Femur (tissue), 1 donor: ENCODE measurements at places on chromosomes 5 and 9.

GRCh38 chr9:132260846-132261245 lies 93.9 kb downstream of the SETX start:
- DNase-seq, result no peak

GRCh38 chr5:55724281-55724680 lies 12.2 kb upstream of the SLC38A9 start:
- no peak for DNase-seq

DNA sequence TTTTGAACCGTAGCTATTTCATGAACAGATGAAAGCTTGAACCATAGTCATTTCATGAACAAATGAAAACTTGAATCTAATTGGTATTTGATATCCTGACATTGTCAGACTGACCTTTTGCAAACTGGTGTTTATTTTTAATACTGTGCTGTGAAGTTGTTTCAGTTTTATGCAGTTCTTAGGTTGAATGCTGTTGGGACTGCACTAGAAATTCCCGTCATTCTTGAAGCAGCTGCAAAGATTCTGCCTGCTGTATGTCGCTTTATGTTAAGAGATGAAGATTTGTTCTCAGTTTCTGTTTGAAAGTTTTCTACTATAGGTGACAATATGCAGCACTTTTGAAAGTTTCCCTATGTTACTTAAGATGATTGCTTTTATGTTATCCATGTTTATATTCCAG lies 22.5 kb upstream of the FAM120AOS start:
- DNase-seq, result no peak

GRCh38 chr5:81755320-81755719 lies 4.4 kb upstream of the SSBP2 start:
- DNase-seq, result no peak

DNA sequence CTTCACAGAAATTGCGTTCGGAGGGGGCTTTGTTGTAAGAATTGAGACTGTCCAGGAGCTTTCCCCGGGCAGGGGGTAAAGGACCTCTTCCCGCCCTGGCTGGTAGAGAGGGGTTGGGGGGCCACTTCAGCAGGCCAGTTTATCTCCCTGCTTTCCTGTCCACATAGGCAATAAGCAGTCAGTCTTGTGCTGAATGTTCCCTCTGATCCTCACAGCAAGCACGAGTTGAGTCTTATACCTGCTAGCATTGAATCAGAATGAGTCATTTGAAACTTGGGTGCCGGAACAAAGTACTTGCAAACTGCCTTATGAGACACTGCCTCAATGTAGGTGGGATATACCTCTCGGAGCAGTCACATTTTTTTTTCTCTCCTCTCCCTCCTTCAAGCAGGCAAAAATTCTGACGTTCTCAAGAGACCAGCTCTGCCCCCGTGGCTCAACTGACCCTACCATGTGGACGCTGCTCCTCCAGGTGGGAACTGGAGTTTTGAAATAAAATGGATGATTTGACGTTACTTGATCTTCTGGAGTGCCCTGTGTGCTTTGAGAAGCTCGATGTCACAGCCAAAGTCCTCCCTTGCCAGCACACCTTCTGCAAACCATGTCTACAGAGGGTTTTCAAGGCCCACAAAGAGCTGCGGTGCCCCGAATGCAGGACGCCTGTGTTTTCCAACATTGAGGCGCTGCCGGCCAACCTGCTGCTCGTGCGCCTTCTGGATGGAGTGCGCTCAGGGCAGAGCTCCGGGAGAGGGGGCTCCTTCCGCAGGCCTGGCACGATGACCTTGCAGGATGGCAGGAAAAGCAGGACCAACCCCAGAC lies 1.3 kb downstream of the SH3RF2 start:
- no peak for DNase-seq

DNA sequence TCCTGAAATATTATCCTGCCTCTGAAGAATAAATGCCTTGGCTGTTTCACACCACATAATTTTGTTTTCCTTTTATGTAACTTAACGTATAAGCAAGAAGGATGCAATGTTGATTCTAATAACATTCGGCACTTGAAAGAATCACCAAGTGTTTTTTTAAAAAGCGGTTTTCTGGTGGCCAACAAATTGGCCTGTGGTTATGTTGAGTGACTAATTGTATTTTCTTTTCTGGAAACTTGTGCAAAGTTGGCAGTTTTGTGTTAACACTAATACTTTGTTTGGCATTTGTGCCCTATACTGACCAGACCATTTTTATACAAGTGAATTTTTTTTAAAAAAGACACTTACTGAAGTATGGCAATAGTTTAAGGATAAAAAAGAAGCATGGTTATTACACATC lies 452.7 kb downstream of the BNC2 start:
- no peak for DNase-seq

- DNase-seq, result no peak
These were observed 137.3 kb downstream of the FSTL4 start for GRCh38 chr5:133474851-133475590.

GRCh38 chr5:154276973-154277331 lies 86.4 kb downstream of the GALNT10 start:
- peak; percentile 87 for DNase-seq

DNA sequence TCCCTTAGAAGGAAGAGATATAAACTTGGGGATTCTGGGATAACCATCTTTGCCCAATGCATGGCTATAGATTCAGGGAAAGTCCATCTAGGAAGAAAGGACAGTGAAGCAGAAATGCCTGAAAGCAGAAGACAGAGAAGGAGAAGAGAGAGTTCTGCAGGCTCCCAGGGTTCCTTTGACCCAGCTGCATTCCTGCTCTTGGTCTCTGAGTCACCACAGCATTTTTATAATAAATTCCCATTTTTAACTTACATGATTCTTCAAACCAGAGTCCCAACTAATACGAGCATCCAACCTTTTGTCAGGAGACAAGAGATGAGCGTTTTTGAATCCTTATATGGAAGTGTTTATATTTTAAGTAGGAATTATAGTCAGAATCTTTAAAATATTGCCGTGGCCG lies 12.0 kb upstream of the AOPEP start:
- DNase-seq, result no peak

- DNase-seq, result no peak
These were observed 322.0 kb downstream of the ARRDC3 start for GRCh38 chr5:91061094-91061493.

DNA sequence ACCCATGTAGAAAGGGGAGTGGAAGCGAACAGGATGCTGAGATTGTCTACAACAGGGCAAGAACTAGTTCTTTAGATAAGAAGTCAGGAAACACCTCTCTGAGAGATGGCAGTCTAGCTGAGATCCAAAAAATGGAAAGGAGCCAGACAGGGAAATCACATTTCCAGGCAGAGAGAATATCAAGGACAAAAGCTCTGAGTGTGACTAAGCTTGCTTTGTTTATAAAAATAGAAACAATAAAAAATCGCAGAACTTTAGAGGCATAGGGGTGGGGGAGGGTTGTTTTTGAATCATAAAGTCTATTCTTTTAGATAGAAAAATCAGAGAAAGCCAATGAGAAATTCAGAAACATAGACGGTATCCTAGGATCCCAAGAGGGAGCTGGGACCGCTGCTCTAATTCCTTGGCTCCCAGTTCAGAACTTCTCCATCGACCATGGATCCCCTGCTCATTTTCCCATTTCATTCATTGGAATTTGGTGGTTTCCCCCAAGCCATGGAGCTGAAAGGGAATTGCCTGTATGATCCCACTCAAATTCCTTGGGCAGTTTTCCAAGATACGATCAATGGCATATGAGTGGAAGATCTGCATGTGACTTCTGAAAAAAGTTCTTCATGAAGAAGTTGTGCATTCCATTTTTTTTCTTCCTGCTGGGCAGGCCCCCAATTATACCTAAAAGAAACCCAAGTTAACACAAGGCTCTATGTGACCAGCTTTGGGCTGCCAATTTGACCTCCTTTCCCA lies 182.0 kb downstream of the GRIA1 start:
- DNase-seq, result no peak

- no peak for DNase-seq
These were observed 1007.0 kb downstream of the NR2F1-AS1 start for GRCh38 chr5:92574023-92574422.

GRCh38 chr5:124797665-124798087 lies 51.2 kb upstream of the ZNF608 start:
- DNase-seq, result no peak

DNA sequence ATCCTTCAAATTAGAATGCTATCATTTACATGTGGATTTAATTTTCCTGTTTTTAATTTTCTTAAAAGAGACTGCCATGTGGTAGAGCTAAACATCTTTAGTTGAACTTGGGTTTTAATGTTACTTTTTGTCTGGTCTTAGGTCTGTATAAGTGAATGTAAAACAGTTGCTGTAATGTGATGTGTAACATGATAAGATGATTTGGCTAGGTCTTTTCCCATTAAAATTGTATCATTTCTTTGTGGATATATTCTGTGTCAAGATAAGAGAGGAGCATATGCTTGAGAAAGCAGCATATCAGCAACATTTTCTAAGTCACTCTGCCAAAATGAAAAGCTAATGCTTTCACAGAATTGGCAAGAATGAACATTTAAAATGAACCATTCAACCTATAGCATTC lies 18.5 kb downstream of the TMEM167A start:
- DNase-seq, result no peak

DNA sequence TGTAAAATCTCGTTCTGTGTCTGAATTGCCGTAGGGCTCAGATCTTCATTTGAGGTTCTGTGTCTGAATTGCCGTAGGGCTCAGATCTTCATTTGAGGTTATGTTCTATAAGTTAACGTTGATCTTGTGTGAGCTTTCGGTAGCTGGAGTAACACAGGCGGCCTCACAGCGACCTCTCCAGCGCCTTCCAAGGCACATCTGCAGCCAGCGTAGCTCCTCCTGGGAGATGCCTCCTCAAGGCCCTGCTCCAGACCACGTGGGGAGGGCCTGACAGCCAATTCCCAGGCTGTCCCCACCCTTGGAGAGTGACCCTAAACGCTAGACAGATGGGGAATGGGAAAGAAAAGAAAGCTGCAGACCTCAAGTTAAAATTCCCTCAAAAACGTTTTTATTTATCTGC lies 8.7 kb upstream of the AHRR start:
- no peak for DNase-seq

DNA sequence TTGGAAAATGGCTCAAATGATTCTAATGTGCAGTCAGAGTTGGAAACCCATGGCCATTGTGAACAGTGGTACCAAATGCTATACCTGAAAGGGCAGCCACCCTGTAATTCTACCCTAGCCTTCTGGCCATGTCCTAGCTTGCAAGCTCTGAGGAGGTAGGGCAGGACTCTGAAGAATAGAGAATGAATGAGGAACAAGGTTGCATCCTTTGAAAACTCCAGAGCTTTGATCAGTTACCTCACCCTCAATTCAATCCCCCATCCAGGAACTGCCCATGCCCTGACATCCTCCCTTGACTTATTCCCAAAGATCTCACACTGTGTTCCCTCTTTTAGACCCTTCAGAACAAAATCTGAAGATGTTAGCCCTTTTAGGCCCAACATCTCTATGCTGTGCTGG lies 17.8 kb upstream of the ERMP1 start:
- DNase-seq, result no peak

- no peak for DNase-seq
These were observed 173.4 kb downstream of the GOLPH3 start for GRCh38 chr5:32000731-32001130.

DNA sequence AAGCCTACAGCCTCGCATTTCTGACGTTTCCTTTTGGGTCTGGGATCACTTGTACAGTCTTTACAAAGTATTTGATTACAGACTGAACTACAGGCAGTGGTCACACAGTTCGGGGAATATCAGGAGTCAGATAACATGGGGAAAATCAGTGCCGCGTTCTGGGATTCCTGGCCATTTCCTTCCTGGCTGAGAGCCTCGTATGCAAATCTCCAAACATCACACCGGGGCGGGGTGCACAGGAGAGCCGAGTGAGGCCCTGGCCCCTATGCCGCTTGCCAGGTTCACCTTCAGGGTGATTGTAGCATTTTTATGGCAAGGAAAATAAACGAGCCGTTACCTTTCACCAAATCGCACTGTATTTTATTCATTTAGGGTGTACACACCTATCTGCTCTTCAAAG lies 29.6 kb upstream of the SLC9A3 start:
- no peak for DNase-seq

DNA sequence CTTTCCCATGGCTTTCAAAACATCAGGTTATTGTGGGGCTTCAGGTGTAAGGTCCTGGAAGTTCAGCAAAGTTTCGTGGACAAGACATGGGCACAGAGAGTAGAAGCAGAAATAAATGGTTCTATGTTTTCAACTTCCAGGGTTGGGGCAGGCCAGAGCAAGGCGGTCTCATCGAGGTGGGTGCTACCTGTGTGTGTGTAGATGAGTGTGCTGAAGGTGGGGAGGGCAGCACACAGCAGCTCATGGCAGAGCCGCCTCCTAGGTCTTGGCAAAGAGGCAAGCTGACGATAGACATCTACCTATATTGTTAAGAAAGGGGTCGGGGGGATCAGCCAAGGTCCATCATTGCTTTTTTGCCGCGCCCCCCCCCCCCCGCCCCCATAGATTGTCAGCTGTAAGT lies 3.8 kb downstream of the RAB24 start:
- no peak for DNase-seq

- DNase-seq, result no peak
These were observed 9.3 kb downstream of the ADCY2 start for GRCh38 chr5:7405277-7405676.

- DNase-seq, result no peak
These were observed 1.1 kb downstream of the POMT1 start for GRCh38 chr9:131503626-131504465.

DNA sequence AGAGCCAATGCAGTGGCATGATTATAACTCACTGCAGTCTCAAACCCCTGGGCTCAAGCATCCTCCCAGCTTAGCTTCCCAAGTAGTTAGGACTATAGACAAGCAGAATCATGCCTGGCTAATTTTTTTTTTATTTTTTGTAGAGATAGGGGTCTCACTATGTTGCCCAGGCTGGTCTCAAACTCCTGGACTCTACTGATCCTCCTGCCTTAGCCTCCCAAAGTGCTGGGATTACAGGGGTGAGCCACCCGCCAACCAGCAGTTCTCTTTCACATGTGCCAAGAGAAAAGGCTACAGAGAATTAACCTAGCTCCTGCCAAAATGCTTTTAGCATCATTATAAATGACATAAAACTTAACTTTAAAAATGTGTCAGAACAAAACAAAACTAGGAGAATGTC lies 8.1 kb downstream of the AK3 start:
- no peak for DNase-seq

- DNase-seq, result no peak
These were observed 48.4 kb downstream of the GALNT10 start for GRCh38 chr5:154238776-154239481.

DNA sequence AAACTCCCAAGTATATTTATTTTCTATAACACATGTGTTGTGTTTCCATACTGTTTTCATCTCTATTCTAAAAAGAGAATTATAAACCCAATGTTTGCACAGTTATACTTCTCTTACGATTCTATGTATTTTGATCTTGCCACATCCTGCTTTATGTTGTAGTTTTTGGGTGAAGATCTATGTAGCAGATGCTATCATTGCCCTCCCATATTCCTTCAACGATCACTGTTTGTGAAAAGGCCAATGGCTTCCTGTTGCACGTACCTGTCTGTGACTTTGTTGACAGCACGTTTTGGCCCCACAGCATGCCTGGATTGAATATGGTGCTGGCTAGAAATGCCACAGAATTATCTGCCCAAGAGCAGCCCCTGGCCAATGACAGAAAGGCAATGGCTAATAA lies 254.5 kb upstream of the EFNA5 start:
- DNase-seq, result no peak
